ENCODE measurements at places on chromosomes 3 and 15.
A peak's percentile ranks its signal among the peaks of the same experiment; 100 is the strongest.

DNA sequence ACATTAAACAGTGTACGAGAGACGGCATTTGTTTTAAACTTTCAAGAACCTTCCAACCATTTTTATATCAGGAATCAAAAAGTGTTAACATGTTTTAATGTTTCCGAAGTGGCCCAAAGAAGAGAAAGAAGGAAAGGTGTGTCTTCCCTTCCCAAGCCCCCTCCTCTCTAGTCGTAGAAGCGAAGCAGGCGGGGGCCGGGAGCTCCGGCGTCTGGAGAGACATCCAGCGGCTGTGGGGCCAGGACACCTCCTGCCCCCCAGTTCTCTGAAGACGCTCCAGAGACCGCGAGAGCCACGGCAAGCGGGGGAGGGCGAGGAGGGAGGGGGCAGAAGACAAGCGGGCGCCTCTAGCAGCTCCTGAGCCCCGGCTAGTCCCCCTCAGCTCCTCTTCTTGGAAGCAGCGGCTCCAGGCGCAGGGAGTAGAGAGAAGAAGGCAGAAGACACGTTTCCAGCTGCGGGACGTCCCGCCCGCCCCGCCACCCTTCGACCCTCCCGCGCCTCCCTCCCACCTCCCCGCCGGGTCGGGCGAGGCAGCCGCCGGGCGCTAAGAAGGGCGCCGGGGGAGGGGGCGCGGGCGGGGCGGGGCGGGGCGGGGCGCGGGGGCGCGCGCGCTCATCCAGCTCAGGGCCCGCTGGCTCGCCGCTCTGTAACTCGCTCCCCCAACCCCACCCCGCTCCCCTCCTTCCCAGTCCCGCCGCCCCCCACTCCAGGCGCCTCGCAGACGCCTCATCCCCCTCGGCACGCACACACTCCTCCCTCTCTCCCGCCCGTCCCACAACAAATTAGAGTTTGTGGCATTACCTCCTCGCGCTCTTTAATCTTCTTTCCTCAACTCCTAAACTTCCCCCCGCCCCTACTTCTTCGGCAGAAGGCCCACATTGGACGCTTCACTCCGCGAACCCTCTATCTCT, at the start of gene ZBTB20:
Gene ZBTB20 (minus strand): TSS at position 871 of the 911 bp plus-strand sequence.
- peak; percentile 88 for DNase-seq

DNA sequence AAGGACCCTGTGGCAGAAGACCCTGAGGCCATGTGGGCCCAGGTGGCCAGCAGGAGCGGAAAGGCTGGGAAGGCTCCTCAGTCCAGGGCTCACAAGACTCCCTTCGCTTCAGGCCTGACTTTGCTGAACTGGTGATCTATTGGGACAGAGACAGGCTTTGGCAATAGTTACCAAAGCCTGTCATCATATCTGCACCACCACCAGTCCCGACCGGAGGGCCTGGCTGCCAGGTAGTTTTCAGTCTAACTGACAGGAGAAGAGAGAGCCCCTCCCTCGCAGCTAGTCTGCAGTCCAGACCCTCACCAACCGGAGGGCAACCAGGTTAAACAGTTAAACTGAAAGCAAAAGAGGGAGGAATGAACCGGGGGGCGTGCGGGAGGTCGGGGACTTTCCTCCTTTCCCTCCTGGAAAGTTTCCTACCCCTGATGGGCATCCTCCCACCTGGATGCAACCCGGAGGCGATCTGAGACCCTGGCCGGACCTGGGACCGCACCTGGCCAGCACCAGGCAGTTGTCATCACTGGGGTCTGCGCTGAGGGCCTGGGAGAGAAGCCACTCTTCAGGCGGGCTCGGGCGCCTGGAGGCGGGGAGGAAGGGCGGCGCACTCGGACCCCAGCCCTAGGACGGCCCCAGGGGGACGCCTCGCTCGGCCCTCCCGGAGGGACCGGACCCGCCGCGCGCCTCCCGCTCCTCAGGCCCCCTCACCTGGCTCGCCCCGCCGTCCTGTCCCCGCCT, 435 bp downstream of the RAB27A start:
- DNase-seq: peak; percentile 51

GRCh38 chr15:42411884-42412283, 52.6 kb downstream of the CAPN3 start:
- no peak for DNase-seq

- peak; percentile 76 for DNase-seq
Measured at GRCh38 chr15:89197503-89197971, 23.8 kb downstream of the RLBP1 start.

DNA sequence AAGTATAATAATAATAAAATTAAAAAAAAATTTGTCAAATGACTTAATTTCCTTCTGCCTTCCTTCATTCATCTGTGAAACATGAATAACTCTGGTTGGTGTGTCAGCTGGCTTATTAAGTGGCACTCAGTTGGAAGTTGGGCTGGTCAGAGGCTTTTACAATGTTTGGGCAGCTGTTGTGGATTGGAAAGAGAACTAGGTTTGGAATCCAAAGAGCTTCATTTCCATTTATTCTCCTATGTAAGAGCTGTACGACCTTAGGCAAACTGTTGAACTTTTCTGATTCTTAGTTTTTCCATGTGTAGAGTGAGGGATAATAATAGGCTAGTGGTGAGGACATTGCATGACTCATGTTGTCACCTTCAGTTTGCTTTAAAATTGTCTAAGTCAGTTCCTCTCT, 606.7 kb downstream of the PDCD6IP start:
- DNase-seq: no peak

- DNase-seq: no peak
Measured at GRCh38 chr3:124362455-124362854, 367.8 kb upstream of the UMPS start.

GRCh38 chr3:12986986-12987385, 86.2 kb downstream of the IQSEC1 start:
- no peak for DNase-seq

DNA sequence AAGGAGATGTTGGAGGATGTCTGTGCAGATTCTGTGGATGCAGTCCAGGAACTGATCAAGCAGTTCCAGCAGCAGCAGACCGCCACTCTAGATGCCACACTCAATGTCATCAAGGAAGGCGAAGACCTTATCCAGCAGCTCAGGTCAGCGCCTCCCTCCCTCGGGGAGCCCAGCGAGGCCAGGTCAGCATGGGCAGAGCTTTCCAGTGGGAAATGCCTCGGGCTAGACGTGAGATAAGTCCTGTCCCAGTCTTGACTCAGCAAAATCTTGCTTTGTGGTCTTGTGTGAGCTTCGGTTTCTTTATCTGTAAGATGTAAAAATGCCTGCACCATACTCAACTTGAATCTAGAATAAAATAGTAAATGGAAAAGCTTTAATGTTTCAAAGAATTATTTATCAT, 335.1 kb upstream of the UMPS start:
- DNase-seq: no peak

DNA sequence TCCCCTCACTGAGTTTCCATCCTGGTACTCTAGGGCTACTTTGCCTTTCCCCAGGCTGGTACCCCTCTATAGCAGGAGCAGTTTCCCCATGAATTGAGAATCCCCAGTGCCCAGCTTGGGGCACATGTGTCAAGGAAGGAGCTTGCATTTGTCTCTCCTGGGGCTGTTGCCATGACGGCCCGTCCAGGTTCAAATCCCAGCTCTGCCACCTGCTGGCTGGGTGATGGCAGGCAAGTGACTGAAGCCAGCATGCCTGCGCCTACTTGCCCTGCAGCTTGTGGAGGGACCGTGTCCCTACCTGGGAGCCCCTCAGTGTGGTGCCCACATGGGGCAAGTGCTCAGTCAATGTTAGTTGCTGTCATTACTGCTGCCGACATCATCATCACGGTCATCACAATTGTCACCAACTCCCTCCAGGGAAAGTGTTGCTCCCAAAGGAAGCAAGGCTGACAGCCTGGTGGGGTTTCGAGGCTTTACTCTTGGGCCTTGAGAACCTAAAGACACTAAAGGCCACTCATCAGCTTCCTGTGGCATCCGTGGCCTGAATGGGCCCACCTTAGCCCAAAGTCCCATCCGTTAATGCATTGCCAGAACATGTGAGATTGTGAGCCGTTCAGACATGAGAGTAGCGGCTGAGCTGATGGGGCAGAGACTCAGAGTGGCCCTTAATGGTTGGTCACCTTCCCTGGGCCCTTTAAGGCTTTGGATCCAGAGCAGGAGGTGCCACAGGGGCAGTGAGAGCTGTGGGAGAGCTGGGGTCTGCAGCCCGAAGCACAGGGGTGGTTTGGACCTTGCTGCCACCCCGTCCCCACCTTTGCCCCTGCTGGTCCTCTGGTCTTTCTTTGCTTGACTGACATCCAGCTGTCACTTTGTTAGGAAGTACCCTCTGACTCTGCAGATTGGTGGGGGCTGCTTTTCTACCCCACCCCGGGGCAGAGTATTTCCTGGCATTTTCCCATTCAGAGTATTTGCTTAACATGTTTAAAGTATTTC, 144.4 kb downstream of the DNAJB8 start:
- DNase-seq: peak; percentile 53

GRCh38 chr3:71725271-71725991, at the start of gene EIF4E3:
Gene EIF4E3, minus strand, starts transcription at chr3:71725402. Its CDS starts 35 bp downstream, at chr3:71725367.
- peak; percentile 66 for DNase-seq

GRCh38 chr3:85370341-85370740, 411.6 kb downstream of the CADM2 start:
- no peak for DNase-seq

GRCh38 chr3:71486831-71487230, 96.7 kb downstream of the FOXP1 start:
- no peak for DNase-seq

DNA sequence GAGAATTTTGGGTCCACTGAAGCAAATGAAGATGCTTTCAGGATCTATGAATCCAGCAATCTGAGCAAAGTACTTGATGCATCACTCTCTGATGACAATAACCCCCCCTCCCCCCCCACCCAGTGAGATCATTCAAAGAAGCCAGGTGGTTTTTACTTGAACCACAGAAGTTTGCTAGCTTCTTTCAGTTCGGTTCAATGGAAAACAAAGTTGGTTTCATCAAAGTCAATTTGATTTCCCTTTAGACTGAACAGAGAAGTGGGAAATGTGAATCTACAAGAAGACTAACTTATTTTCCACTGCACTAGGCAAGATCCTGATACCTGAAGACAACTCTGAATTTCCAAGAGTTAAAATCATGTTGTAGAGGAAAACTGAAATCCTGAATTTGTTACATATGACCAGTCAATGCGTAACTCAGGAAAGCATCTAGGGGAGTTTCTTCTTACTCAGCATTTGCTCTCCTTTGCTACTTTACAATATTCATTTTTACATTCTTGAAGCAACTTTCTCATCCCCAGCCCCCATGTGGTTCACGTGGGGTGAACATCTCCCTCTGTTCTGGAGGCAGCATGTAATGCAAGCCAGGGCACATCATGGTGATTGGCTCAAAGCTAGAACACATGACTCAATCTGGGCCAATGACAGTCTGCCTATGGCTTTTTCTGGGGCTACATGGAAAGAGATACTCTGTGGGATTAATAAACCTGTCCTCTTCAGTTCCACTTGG, 572.6 kb downstream of the FOXP1 start:
- DNase-seq: no peak

GRCh38 chr15:29747837-29748417, 74.3 kb downstream of the TJP1 start:
- DNase-seq: no peak

- DNase-seq: no peak
Measured at GRCh38 chr3:185758912-185759311, 65.9 kb downstream of the IGF2BP2 start.

GRCh38 chr3:39408493-39409372, 2.2 kb downstream of the RPSA start:
- no peak for DNase-seq

DNA sequence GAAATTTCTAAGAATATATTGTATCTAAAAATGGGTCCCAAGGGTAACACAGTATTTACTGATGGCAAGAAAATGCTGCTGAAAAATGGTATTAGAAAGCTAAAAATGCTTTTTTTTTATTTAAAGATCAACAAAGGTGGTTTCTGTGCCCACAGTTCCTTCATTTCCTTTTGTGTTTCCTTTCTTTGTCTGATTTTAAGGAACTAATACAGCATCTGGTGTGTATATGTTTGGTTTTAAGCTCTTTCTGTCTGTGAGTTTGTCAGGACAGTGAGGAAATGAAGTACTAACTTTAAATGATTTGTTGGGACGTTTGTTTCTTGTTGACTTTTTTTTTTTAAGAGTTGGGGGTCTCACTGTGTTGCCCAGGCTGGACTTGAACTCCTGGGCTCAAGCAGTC, 38.2 kb downstream of the RASA2 start:
- no peak for DNase-seq

DNA sequence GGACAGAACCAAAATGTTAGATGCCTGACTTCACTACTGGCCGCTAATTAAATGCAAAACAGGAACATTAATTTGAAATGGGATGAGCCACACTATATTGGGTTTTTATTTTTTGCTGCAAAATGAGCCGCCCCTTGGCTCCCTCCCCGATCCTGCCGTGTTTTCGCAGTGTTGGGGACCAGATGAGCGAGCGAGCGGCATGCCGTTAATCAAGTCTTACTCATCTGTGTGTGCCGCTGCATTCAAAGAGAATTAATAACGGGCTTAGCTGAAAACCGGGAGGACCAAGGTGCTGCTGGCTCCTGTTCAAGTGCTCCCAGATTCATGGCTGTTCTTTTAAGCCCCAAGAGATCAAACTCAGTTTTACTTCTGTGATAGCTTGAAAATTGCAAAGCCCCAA, 20.0 kb downstream of the TAFA4 start:
- no peak for DNase-seq

DNA sequence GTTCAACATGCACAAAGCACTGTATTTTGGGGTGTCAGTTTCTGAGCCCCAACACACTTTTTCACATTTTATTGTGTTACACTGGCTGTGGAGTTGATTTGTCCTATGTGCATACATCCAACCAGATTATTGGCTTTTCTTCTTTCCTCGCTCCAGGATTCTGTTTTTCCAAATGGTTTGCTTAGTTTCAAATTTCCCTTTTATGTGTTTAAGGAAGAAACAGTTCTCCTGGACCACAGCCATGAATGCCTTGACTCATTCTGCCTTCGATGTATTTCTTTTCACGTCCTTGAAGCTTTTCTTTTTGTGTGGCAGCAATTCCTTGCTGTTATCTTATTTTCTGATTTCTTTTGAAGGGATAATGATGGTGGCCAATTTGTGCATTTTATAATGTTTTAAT, 53.8 kb downstream of the CACNA2D3 start:
- peak; percentile 11 for DNase-seq

DNA sequence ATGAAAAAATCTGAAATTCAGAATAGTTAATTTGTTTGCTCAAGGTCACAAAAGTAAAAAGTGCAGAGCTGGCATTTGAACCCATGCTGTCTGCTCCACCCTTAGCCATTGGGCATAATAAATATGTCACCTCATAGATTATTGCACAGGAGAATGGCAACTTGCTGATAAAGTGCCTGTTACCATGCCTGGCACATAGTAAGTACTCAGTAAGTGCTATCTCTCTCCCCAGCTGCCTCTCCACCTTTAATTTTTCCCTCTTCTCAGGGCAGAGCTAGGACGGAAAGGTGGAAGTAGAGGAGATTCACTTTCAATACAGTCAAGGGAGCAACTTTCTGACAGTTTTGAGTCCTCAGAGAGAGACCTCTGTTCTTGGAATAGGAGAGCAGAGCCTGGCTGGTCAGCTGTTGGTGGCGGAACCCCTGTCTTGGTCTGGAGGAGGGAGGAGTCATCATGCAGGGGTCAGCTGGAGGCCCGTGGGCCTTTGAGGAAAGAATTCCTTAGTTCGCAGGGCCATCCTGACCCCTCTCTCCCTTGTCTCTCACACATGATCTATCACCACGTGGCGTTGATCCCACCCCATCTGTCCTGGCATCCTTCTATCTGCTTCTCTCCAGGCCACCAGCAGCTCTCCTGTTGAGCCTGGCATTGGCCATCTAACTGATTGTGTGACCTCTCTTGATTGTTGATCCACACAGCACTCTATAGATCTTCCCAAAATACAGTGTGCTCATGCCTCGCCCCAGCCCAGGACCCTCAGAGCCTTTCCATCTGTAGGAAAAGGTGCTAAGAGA, 149.3 kb downstream of the RPLP1 start:
- DNase-seq: no peak

GRCh38 chr3:151859905-151860304, 13.5 kb upstream of the SUCNR1 start:
- no peak for DNase-seq

Measured in astrocyte of the hippocampus (primary cell).